WTC11 (cell line): ENCODE measurements at places on chromosomes 5 and 9. TPM values are rescaled to one million over a fixed set of nuclear protein-coding genes. Genes with fewer than 3 reads are reported as not detected.

- H3K4me3 ChIP-seq: no peak overlapping the region
- no peaks in the 10 kb centered on the region for H3K36me3 ChIP-seq
- DNase-seq: no peak
- no peak overlapping the region for H3K27ac ChIP-seq
- 0 out of 2 replicates have a peak, but pooled peaks cover 3% of the 10 kb centered on the region for H3K27me3 ChIP-seq
Measured at GRCh38 chr5:112479418-112479817, 60.3 kb upstream of the EPB41L4A start.

GRCh38 chr5:106906199-106906598, 764.5 kb downstream of the EFNA5 start:
- no peak overlapping the region for H3K4me3 ChIP-seq
- no peak for DNase-seq
- H3K27me3 ChIP-seq: no peaks in the 10 kb centered on the region
- H3K27ac ChIP-seq: no peak overlapping the region
- no peaks in the 10 kb centered on the region for H3K36me3 ChIP-seq

GRCh38 chr5:135534609-135535419, 950 bp downstream of the NEUROG1 start:
- peak; percentile 69 for DNase-seq
- H3K27me3 ChIP-seq: peaks cover 100% of the 10 kb centered on the region
- H3K36me3 ChIP-seq: 0 out of 2 replicates have a peak, but pooled peaks cover 4% of the 10 kb centered on the region
- peaks cover 15% of the 10 kb centered on the region for H3K4me1 ChIP-seq
- no peak overlapping the region for H3K27ac ChIP-seq

- no peak overlapping the region for H3K4me3 ChIP-seq
- no peak overlapping the region for H3K27ac ChIP-seq
- H3K4me1 ChIP-seq: peaks cover 22% of the 10 kb centered on the region
- no peaks in the 10 kb centered on the region for H3K36me3 ChIP-seq
Measured at GRCh38 chr5:72658761-72659540, 151.7 kb upstream of the ZNF366 start.

DNA sequence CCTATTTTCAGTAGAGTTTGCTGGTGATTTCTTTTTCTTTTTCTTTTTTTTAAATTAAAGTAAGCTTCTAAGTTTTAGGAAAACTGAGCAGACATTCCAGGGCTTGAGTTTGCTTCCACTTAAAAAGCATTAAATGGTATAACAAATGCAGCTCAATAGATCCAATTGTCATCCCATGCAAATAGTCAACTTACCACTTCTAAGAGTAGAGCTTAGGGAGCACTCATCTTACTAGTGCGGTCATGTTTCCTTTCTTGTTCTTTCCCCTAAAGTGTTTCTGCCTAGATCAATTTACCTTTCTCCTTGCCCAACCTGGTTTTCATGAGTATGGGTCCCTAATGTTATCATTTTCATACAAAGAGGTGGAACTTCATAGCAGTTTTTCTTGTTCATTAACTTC, 13.0 kb upstream of the CEP120 start:
- no peak overlapping the region for H3K4me3 ChIP-seq
- no peak for DNase-seq
- peaks cover 12% of the 10 kb centered on the region for H3K4me1 ChIP-seq

DNA sequence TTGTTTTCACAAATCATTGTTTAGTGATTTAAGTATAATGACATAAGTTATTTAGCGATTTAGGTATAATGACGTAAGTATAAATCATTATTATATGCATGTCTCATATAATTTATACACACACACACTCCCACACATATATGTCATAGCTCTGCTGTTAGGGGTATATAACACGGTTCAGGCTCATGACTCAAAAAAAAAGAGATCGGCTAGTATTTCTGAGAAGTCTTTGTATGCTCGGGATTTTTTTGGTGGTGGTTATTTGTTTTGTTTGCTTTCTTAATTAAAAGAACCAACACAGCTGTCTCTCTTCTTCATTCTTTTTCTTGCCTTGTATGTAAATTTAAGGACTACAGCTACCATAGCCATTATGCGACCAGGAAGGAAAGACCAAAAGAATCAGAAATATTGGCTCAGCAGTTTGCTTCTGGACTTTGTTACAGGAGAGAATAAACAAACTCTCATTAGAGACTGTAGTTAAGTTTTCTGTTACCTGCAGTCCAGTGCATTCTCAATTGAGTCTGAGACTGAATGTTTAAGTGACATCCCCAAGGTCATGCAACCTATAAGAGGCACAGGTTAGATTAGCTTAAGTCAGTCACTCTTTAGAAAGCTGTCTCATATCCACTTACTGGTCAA, 83.2 kb upstream of the NREP start:
- H3K27ac ChIP-seq: no peak overlapping the region
- H3K36me3 ChIP-seq: no peaks in the 10 kb centered on the region
- 0 out of 2 replicates have a peak, but pooled peaks cover 2% of the 10 kb centered on the region for H3K4me1 ChIP-seq
- no peaks in the 10 kb centered on the region for H3K27me3 ChIP-seq
- H3K4me3 ChIP-seq: no peak overlapping the region

DNA sequence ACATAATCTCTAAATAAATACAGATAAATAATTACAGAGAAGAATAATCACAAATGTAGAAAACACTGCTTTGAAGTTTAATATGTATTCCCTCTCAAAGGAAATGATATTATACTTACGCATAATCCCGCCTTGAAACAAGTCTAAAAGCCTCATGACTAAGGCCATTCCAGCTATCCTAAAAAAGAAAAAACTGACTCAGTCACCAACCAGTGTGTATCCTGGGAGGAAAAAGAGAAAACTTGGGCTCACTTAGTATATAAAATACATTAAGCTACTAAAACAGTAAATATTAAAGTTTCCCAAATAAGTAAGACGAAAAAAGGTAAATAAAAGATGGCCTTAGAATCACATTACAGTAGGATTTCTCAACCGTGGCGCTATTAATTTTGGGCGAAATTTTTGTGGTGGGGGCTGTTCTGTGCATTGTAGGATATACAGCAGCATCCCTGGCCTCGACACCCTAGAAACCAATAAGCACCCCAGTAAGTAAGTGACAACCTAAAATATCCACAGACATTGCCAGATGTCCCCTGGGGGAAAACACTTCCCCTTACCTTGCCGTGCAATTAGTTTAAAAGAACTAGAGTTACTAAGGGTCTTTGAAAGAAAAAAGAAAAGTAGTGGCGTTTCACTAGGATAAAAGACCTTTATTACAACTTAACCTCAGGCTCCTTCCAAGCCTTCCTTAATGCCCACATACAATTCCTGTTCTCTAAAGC, 1.1 kb downstream of the HSPA9 start:
- H3K36me3 ChIP-seq: peaks cover 56% of the 10 kb centered on the region
- H3K4me1 ChIP-seq: peaks cover 10% of the 10 kb centered on the region
- no peak for DNase-seq
- H3K27ac ChIP-seq: peak overlapping the region; percentile 100
- H3K4me3 ChIP-seq: peak overlapping the region; percentile 97

DNA sequence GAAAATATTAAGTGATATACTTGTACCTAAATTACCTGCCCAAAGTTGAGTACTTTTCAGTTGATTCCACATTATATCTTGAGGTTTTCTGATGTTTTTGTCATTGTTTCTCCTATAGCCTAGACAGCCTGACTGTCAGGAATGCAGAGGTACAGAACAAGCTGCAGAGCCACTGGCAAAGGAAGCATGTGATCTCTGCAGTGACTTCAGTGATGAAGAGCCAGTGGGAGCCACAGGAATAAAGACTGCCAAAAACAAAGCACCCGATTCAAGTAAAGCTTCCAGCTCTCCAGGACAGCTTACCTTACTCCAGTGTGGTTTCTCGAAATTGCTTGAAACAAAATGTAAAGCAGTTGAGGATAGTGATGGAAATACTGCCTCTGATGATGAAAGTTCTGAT, 96.3 kb downstream of the ERCC6L2 start:
- no peak for DNase-seq
- H3K27me3 ChIP-seq: no peaks in the 10 kb centered on the region
- H3K27ac ChIP-seq: no peak overlapping the region
- H3K4me3 ChIP-seq: no peak overlapping the region
- H3K4me1 ChIP-seq: no peaks in the 10 kb centered on the region

The CBY3 gene
- total RNA-seq: 0.25 to 0.37 TPM (median 0.25 TPM) in 3 replicates

The DYNC2I2 gene
- 57.5 to 71.1 TPM (median 64.5 TPM) in 3 replicates for total RNA-seq

The ZDHHC11B gene
- 2.3 to 4.4 TPM (median 3.1 TPM) in 3 replicates for total RNA-seq

The SPINK4 gene
- total RNA-seq: not detected in 3 replicates

The PCDHA1 gene
- total RNA-seq: 2.2 to 2.7 TPM (median 2.4 TPM) in 3 replicates
